ENCODE measurements at places on chromosomes 2 and 18. TPM values are rescaled to one million over a fixed set of nuclear protein-coding genes. Genes with fewer than 3 reads are reported as not detected.

Gene PTPRN
- 0.80 TPM for polyA plus RNA-seq

Gene ESCO1
- polyA plus RNA-seq: 9.7 TPM

Gene KHK
- polyA plus RNA-seq: 5.5 TPM

Gene CEBPZOS
- polyA plus RNA-seq: 34.3 TPM

Gene MAP3K19
- not detected for polyA plus RNA-seq

Gene C2orf66
- not detected for polyA plus RNA-seq

Gene TRIM43
- polyA plus RNA-seq: not detected

Gene IL36A
- not detected for polyA plus RNA-seq

Gene ZNF512
- polyA plus RNA-seq: 28.2 TPM

Gene LTBP1
- polyA plus RNA-seq: 0.67 TPM

Gene DSG1
- not detected for polyA plus RNA-seq

Gene KIF3C
- 0.48 TPM for polyA plus RNA-seq

Gene ZBTB7C
- not detected for polyA plus RNA-seq

Gene CD207
- polyA plus RNA-seq: not detected

Gene STK25
- polyA plus RNA-seq: 105 TPM

Gene CSRNP3
- polyA plus RNA-seq: not detected

Gene KLHL41
- polyA plus RNA-seq: not detected

Gene CFC1
- polyA plus RNA-seq: not detected

Gene SRD5A2
- polyA plus RNA-seq: not detected

Gene SDC1
- not detected for polyA plus RNA-seq

Gene KCNIP3
- polyA plus RNA-seq: not detected

Gene RUFY4
- not detected for polyA plus RNA-seq

Gene PDE11A
- not detected for polyA plus RNA-seq

Gene SPP2
- not detected for polyA plus RNA-seq

Gene EDAR
- polyA plus RNA-seq: not detected

Gene ZDBF2
- polyA plus RNA-seq: 3.4 TPM

Gene TMEM198
- not detected for polyA plus RNA-seq

Gene CRYGC
- polyA plus RNA-seq: not detected

Gene APOB
- not detected for polyA plus RNA-seq

Gene OSBPL1A
- polyA plus RNA-seq: not detected

Gene TRAF3IP1
- 3.2 TPM for polyA plus RNA-seq

Gene CXCR1
- polyA plus RNA-seq: not detected

Gene TRABD2A
- 6.5 TPM for polyA plus RNA-seq

Gene SYT4
- not detected for polyA plus RNA-seq

Gene TMEM17
- not detected for polyA plus RNA-seq

Gene DBI
- polyA plus RNA-seq: 573 TPM

Gene SLC23A3
- not detected for polyA plus RNA-seq

Gene GYPC
- polyA plus RNA-seq: 112 TPM

All from naive B cell (primary cell).